ENCODE measurements at places on chromosomes 13 and 19.

- no peak for DNase-seq
These were observed 34.9 kb upstream of the UQCRFS1 start for GRCh38 chr19:29247872-29248271.

- no peak for DNase-seq
These were observed 88.0 kb downstream of the STARD13 start for GRCh38 chr13:33197541-33197971.

DNA sequence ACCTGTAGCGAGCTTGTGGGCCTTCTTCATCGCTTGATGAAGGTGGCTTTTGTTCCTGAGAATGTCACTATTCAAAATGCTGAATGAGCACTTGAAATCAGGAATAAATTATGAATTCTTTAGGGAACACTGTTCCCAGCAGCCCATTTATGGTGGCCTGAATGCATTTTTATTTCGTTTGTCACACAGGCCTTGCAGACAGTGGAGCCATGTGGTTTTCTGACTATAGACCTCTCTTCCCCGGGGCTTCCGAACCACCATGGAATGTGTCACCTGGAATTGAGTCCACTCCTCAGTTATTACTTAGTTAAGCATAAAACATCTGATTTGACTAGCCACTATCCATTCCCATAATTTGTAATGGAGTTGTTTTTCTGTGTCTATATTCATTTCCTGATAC lies 396.9 kb downstream of the IRS2 start:
- DNase-seq: no peak

DNA sequence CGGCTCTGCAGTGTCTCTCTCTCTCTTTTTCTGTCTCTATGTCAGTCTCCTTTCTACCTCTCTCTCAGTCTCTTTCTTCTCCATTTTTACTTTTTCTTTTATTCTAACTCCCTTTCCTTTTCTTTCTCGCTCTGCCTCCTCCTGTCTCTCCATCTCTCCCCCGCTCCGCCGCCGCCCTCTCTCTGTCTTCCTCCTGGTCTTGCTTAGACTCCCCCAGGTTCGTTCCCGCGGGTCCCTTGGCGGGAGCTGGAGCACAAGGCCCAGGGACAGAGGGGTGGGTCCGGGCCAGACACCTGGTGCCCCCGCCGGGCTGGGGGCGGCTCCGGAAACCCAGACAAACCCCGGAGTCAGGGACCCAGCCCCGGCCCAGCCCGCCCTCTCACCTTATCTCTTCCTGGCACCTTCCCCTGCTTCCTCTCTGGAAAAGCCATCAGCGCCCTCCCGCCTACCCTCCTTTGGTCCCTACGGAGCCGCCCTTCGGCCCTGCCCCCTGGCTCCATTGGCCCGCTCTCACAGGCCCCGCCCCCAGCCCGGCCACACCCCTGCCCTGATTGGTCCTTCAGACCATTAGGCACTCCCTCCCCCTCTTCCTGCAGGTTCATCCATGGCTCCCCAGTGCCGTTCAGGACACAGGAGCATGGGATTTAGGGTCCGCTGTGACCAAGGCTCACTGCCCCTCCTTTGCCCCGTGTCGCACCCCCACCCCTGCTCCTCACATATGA lies 15.4 kb upstream of the NOP53 start:
- no peak for DNase-seq

DNA sequence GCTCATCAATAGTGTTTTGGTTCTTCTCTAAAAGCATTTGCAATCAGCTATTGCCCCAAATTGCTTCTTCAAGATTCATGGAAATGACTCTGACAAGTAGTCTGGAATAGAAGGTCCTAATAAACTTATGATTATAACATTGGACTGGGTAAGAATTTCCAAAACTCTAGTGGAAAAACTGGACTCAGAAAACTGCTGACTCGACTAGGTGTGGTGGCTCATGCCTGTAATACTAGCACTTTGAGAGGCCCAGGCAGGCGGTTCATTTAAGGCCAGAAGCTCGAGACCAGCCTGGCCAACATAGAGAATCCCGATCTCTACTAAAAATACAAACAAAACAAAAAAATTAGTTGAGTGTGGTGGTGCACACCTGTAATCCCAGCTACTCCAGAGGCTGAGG lies 15.5 kb upstream of the AKT2 start:
- DNase-seq: no peak

GRCh38 chr19:50417111-50418081 lies 1.3 kb upstream of the SPIB start:
- no peak for DNase-seq

Measured in T-cell (primary cell).